Endodermal cell (in vitro differentiated cells): ENCODE measurements at places on chromosomes 4 and X.
A peak's percentile ranks its signal among the peaks of the same experiment; 100 is the strongest.

DNA sequence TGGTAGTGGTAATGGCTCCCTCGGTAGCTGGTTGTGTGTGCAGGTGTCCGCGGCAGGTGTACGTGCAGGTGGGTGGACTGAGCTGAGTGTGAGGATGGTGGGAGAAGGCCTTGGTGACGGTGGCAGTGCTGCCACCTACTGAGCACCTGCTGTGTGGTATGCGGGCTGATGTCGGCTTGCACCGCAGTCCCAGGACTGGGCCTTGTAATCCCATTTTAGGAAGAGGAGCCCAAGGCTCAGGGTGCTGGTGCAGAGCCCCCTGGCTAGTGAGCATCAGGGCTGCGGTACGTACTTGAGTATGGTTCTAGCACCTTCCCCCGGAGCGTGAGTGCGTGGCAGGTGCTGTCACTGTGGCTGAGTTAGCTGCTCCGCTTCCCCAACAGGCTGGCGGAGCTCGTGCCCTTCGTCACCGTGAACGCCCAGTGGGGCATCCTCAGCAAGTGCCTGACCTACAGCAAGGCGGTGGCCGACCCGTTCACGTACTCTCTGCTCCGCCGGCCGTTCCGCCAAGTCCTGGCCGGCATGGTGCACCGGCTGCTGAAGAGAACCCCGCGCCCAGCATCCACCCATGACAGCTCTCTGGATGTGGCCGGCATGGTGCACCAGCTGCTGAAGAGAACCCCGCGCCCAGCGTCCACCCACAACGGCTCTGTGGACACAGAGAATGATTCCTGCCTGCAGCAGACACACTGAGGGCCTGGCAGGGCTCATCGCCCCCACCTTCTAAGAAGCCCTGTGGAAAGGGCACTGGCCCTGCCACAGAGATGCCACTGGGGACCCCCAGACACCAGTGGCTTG is 5.7 kb upstream of the CPZ start:
- DNase-seq = no peak

GRCh38 chr4:53908661-53909078 is 155.7 kb downstream of the CHIC2 start:
- DNase-seq = no peak

DNA sequence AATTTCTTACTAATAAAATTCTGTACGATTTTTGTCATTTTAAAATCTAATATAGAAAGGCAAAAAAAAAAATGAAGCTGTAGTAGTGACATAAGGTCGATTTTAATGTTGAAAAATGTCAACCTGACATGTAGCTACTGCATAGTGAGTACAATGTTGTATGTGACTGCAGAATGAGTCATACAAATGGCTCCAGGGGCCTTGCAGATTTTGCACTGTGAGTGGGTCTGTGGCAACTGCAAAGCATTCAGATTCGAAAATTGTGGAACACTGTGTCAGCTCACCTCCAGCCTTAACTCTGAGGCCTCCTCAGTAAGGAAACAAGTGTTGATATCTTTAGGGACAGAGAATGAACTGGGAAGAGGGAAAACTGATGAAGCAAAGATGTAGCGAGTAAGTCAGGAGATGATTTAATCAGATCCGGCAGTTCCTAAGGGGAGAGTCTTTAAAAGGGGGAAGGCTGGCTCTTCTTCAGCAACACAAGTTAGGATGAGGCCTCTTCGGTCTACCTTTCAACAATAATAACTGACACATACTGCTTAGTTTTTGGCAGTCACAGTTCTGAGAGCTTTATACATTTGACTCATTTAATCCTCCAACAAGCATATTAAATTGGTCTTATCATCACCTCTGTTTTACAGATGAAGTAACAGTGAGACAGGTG is 24.9 kb downstream of the TKTL2 start:
- DNase-seq = no peak

DNA sequence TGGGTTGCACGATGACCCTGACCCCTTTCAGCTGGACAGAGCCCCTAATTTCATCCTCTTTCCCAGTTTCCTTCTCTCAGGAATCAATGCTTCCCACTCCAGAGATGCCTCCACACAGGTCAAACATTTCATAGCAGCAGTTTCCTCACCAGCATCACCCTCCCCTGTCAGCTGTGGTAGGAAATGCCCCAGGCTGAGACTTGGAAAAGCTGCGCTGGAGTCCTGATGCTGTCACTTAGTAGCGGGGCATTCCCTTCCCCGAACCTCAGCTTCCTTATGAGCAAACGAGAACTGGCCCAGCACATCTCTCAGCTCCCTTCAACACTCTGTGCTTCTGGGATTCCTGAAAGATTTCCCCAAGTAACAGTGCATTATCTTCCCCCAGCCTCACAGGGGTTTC is 2.7 kb downstream of the GJB1 start:
- DNase-seq = no peak

GRCh38 chr4:141768954-141769353 is 132.6 kb downstream of the IL15 start:
- no peak for DNase-seq

DNA sequence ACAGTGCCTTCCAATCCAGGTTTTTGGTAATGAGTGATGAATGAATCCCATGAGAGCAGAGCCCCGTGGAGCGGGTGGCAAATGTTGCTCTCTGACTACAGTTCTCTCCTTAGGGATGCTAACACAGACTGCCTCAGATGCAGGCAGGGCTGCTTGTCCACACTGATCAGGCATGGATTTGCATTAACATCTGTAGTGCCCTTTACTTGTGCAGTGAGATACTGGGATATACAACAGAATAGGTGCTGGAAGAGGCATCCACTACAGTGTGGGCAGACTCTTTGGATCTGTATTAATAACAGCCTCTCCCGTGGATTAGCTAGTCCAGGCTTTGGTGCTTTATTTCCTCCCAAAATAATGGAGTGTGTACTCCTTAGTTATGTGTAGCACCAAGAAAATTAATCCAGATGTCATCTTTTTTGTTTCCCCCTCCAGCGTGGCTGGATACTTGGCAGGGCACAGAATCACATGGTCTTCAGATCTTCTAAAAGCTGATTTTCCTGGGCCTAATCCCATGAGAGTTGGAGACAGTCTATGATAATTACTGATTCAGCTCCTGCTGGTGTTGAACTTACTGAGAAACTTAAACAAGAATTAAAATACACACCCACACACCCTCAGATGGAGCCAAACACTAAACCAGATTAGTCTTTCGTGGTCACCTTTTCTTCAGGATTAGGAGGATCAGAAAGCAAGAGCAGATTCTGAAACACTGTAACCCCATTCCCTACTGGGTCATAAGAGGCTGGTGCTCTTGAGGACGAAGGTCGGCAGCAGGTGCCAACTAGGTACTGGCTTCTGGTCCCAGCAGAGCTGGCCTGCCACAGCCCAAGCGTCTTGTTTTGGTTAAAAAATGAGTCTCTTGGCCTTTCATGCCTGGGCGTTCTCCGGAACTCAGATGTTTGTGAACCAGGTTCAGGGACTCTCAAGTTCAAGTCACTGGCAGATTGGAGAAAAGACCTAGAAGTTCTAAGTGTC is 23.1 kb upstream of the NAP1L5 start:
- peak; percentile 24 for DNase-seq

GRCh38 chrX:114591121-114591520 is 7.2 kb downstream of the HTR2C start:
- no peak for DNase-seq

DNA sequence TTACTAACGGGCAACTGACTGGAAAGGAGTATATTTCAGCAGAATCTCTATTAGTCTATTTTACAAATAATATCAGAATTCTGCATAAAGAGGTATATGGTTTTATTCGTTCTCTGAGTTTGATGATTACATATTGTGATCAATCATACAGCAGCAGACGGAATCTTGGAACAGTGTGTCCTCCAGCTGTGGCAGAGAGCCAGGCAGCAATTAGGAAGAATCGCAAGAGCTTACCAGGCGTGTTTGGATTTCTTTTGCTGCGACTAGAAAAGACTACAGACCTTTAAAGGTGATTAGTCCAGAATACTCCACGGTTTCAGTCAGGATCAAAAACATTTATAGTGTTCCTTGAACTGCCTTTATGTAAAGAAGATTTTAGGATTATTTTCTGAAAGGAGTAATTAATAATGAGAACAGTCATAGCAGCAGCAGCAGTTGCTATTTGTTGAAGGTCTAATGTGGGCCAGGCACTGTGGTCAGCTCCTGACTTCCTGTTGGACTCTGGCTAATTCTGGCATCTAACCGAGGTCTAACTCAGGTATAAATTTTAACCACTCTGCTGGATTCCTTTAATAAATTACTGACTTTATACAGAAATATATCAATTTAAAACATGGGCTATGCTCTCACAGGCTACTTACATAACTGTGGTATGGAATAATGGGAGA is 225.3 kb upstream of the CXorf66 start:
- DNase-seq = no peak
